Tibial nerve (tissue), 4 donors: ENCODE measurements at places on chromosomes 2 and 18. TPM values are rescaled to one million over a fixed set of nuclear protein-coding genes. Genes with fewer than 3 reads are reported as not detected.

Gene TRPM8
- total RNA-seq: not detected

Gene IL36A
- total RNA-seq: not detected

Gene CRYBA2
- total RNA-seq: not detected

DNA sequence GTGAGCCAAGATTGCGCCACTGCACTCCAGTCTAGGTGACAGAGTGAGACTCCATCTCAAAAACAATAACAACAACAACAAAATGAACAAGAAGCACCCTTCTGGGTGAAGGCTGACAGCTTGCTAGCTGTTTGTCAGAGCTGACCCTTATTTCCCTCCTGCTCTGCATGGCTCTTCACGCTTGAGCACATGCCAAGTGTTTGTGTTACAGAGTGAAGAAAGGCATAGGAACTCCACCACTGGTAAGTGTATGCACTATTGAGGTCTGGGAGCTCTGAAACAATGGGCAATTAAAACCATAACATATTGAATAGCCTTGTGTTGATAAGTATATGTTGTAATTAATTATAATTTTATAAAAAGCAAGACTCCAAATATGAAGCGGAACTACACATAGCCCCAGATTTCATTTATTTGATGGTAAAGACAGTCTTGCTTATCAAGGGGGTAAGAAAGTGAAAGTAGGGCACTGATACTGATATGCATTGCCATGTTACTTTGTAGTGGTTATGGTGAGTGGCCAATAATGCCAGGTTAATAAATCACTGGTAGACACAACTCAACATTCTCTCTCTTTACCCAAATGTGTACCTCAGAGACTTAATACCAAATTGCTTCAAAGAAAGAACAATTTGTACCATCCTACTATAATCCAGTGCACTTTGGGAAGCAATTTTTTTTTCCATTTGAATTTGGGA, 163.4 kb downstream of the VWC2L start:
- no peaks in the 10 kb centered on the region for H3K4me1 ChIP-seq
- H3K36me3 ChIP-seq: no peaks in the 10 kb centered on the region
- H3K27me3 ChIP-seq: no peaks in the 10 kb centered on the region
- no peak overlapping the region for H3K4me3 ChIP-seq

DNA sequence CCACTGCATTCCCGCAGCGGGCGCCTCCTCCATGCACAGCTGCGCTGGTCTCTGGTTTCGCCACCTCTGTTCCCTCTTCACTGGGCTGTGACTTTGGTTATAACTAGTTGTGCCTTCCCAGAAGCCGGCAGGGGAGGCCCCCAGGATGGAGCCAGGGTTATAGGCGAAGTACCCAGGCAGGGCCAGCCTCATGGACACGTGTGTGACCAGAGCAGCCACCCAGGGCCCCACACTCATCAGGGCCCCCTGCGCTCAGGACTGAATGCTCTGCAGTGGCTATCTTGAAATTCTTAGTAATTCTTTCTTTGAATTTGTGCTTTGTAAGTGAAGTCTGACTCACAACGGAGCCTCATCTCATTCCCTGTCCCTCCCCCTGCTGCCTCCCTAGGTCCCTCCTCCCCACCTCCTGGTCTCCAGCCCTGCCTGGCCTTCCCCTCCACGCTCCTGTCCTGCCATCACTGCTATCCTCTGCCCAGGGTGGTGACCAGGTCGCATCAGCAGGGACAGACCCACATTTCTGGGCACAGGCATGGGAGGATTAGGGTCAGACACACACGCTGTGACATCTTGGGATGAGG, 38.1 kb upstream of the LBH start:
- H3K36me3 ChIP-seq: no peaks in the 10 kb centered on the region
- H3K4me1 ChIP-seq: no peaks in the 10 kb centered on the region
- H3K4me3 ChIP-seq: no peak overlapping the region
- DNase-seq: no peak
- H3K27me3 ChIP-seq: no peaks in the 10 kb centered on the region

- H3K36me3 ChIP-seq: no peaks in the 10 kb centered on the region
- no peak overlapping the region for H3K27ac ChIP-seq
- no peaks in the 10 kb centered on the region for H3K4me1 ChIP-seq
- no peaks in the 10 kb centered on the region for H3K27me3 ChIP-seq
- H3K4me3 ChIP-seq: no peak overlapping the region
- DNase-seq: no peak
Observed at GRCh38 chr2:214310319-214310718, 100.5 kb upstream of the VWC2L start.

GRCh38 chr2:132586101-132586511, 83.9 kb downstream of the LYPD1 start:
- H3K27ac ChIP-seq: no peak overlapping the region
- H3K36me3 ChIP-seq: no peaks in the 10 kb centered on the region
- no peak overlapping the region for H3K4me3 ChIP-seq
- H3K4me1 ChIP-seq: no peaks in the 10 kb centered on the region

- no peak overlapping the region for H3K27ac ChIP-seq
- no peak for DNase-seq
- H3K27me3 ChIP-seq: no peaks in the 10 kb centered on the region
- H3K36me3 ChIP-seq: no peaks in the 10 kb centered on the region
- no peaks in the 10 kb centered on the region for H3K4me1 ChIP-seq
Observed at GRCh38 chr2:66691031-66691965, 256.4 kb downstream of the MEIS1 start.

- no peak overlapping the region for H3K27ac ChIP-seq
- no peaks in the 10 kb centered on the region for H3K36me3 ChIP-seq
- H3K4me3 ChIP-seq: no peak overlapping the region
Observed at GRCh38 chr18:985212-985661, 80.6 kb downstream of the ADCYAP1 start.
